ENCODE measurements at places on chromosomes 11 and 22.

GRCh38 chr11:124315052-124315451, 1.3 kb upstream of the OR8D1 start:
- no peak for DNase-seq

GRCh38 chr11:92667486-92668152, 301.8 kb upstream of the MTNR1B start:
- no peak for DNase-seq

DNA sequence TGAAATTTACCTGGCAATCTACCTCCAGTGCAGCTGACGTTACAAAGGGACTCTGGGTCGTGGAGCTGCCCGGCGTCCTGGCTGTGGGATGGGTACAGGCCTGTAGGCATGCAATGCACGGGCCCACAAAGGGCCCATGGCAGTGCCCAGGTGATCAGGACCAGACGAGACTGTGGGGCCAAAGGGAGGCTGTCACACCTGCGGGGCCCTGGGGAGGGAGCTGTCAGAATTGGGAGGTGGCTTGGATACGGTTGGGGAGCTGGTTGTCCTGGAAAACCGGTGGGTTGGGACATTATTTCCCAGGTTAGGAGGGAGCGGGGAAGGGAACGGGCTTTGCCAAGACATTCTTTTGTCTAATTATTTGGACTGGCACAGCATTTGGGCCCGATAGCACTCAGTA, 958.5 kb downstream of the BRD1 start:
- DNase-seq = no peak

GRCh38 chr11:115263799-115264656, 240.2 kb downstream of the CADM1 start:
- no peak for DNase-seq

Data from GM04503 (cell line).